Stimulated activated CD8-positive, alpha-beta memory T cell treated with anti-CD3 and anti-CD28 coated beads, Interleukin-2, amount 100 ng/mL, for 1 hour (primary cell): ENCODE measurements at places on chromosomes 12 and 14.

DNA sequence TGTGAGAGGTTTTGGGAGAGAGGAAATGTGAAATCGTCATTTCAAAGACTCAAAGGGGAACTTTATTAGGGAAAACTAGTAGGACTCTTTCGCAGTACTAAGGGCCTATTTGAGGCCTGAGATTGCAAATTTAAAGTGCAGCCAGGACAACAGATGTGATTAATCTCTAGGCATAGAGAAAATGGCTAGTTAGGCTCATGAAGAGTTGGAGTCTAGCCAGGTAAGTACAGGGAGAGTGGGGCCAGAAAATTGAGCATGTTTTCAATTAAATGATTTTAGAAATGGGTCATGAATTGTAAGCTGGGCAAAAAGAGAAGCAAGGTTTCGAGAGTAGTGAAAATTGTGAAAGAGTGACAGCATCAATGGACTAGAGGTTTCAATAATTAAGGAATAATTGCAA lies 91.9 kb upstream of the LMNTD1 start:
- DNase-seq, result no peak

DNA sequence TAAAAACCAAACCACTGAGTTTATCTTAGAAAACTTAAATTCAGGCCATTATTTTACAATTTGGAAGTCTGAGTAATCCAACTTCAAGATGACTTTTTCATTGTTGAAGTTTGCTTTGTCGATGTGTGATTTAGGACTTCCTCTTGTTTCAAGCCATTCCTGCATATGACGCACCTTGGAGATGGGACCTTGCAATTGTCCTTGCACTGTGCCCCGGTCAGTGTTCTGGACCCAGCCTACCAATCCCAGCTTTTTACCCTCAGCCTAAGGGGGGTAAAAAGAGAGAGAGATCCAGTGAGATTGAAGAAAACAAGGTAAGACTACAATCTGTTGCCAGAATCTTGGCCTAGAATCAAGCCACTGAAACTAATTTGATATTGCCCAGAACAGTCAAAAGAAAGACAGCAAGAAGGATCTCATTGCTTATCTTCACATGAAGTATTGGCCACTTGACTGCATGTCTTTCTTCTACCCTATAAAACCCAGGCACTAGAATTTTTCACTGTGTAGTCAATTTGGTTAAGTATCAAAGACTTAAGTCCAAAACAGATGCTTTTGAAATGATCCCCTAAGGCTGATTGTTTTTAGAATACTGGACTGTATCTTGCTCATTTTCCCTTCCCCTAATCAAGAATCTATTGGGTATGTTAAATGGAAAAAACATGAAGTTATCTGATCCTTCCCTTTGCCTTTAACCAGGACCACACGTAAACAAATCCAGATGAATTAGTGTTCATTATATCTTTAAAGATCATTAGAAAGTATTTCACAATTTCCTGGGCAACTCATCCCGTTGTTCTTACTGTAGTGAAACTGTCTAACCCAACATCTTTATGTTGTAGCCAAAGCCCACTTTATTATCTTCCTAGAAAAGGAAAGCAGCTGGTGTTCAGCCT lies 2.4 kb upstream of the MLH3 start:
- no peak for DNase-seq

DNA sequence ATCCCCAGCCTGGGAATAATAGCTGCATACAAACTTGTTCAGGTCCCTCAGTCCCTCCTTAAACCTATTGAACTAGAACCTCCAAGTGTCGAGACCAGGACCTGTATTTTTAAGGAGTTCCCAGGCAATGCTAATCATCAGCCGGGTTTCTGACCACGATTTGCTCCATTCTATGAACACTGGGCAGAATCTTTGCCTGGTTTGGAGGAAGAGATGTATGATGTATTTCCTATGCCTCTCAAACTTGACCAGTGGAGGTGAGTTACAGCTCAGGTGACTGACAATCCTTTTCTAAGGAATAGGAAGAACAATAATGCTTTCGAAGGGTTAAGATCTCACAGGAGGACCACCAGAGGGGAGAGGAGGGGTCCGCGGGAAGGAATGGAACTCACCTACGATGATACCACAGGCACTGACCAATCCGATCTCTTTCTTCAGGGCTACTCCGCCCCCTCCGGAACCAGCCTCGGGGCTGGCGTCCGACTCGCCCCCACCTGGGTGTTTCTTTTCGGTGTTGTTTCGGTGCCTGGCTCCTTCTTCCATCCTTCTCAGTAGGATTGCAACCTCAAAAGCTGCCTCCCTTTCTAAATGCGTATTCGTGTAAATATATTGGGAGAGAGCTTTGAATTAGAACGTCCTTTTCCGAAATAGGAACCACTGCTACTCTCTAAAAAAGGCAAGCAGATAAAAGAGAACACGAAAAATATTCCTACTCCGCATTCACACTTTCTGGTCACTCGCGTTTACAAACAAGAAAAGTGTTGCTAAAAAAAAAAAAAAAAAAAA lies 895 bp downstream of the SLC7A8 start:
- DNase-seq, result no peak

DNA sequence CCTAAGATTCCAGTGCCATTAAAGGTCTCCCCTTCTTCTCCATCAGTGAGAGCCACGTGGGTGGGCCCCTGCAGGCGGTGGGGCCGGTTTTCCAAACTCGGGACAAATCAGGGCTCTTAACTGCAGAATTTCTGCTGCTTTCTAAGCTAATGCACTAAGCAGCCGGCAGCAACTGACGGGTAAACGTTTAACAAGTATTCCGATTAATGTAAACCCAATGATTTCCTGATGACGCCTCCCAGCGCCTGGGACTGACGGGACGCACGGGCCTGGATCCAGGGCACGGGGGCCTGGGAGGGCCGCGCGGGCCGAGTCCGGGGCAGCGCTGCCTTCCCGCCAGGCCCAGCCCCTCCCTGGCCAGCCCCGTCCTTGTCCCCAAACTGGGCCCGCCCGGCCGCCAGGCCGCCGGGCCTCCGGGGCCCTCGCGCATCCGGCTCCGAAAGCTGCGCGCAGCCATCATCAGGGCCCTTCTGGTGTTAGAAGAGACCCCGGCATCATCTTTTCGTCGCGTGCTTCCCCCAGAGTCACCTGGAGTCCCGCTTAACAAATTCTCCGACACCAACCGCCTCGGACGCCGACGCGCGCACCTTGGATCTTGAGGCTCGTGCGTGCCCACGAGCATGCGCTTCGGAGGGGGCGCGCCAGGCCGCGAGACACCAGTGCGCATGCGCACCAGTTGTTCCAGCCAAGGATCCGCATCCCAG lies at the start of gene MLH3:
Gene MLH3 (minus strand): TSS at position 616 of the 704 bp plus-strand sequence. CDS start 1,812 bp downstream, outside the sequence.
- peak; percentile 65 for DNase-seq

GRCh38 chr14:104845834-104846441 lies 19.1 kb upstream of the CEP170B start:
- no peak for DNase-seq

GRCh38 chr12:105315726-105316125 lies 14.8 kb upstream of the C12orf75 start:
- no peak for DNase-seq
